ENCODE measurements at places on chromosomes 2 and 18. TPM values are rescaled to one million over a fixed set of nuclear protein-coding genes. Genes with fewer than 3 reads are reported as not detected.

The CASP10 gene
- total RNA-seq, result 1.1 TPM

The PPP1R1C gene
- total RNA-seq, result 0.35 TPM

The AMER3 gene
- not detected for total RNA-seq

The PRSS56 gene
- not detected for total RNA-seq

The MOGAT1 gene
- not detected for total RNA-seq

The PCARE gene
- total RNA-seq, result not detected

- DNase-seq, result no peak
Measured at GRCh38 chr2:34353509-34354113, 754.5 kb upstream of the FAM98A start.

DNA sequence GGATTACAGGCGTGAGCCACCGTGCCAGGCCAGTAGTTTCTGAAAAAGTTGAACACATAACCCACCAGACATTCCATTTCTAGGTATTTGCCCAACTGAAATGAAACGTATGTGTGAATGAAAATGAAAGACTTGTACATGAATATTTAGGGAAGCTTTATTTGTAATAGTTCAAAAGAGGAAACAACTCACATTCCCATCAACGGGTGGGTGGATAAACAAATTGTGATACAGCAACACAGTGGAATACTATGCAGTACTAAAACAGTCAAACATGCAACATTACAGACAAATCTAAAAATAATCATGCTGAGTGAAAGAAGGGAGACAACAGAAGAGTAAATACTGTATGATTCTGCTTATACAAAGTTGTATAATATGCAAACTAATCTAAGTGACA lies 46.8 kb downstream of the TMEM131 start:
- no peak for DNase-seq

GRCh38 chr18:39184176-39184575 lies 1618.6 kb upstream of the CELF4 start:
- no peak for DNase-seq

DNA sequence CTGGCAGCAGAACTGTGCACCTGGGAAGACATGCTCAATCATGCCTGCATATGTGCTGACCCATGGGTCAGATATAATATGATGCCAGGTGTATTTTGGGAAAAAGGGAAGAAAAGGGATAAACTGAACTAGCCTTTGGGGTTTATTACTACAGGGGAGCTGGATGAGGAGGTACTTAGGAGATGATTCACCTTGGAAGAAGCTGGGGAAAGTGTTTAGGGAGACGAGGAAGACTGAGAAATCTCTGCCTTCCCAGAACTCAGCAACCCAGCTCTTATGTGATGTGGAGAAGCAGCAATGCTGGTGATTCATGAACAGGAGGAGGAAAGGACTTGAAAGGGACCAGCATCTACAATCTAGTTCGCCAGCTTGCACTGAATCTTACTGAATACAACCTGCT lies 110.2 kb downstream of the BARD1 start:
- no peak for DNase-seq

DNA sequence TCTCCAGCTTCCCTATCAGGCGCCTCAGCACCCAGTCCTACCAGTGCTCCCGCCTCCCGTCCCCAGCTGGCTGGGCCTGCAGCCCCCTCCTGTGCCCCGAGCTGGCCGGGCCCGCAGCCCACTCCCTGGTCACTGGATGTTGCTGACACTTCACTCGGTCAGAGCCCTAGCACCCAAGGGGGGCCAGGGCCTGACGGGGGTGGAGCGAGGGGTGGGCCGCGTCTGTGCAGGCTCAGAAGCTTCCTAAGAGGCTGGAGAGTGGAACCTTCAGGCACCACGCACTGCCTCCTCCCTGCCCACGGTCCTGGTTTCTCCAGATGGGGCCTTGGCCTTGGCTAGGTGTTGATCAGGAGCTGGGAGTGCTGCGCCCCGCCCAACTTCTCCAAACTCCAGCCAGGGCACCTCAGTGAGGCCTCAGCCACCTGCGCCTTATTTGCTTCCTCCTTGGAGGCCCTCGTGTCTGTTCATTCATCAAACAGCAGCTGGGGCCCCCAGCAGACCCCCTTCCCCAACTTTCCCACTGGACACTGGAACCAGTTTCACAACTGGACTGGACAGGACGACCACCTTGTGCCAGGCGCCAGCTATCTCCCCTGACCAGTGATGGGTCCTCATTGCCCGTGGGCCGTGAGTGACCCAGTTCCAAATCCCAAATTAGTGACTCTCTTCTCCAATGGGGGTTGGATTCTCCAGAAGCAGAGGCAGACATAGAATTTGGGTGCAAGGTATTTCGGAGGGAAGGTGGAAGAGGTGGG lies 16.7 kb downstream of the CAPN10 start:
- DNase-seq, result no peak

DNA sequence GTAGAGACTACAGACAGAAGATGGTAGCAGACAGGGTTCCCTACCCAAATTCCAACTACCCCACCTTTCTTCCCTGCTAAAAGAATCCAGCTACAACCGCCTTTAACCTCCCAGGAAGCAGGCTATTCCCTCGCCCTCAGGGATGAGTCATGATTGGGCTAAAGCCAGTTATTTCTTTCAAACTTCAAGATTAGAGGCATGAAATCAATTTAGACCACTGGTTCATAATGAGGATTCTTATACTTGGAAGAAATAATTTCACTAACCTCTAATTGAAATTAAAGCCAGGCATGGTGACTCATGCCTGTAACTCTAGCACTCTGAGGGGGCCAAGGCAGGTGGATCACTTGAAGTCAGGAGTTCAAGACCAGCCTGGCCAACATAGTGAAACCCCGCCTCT lies 20.0 kb downstream of the TRIP12 start:
- peak; percentile 32 for DNase-seq

DNA sequence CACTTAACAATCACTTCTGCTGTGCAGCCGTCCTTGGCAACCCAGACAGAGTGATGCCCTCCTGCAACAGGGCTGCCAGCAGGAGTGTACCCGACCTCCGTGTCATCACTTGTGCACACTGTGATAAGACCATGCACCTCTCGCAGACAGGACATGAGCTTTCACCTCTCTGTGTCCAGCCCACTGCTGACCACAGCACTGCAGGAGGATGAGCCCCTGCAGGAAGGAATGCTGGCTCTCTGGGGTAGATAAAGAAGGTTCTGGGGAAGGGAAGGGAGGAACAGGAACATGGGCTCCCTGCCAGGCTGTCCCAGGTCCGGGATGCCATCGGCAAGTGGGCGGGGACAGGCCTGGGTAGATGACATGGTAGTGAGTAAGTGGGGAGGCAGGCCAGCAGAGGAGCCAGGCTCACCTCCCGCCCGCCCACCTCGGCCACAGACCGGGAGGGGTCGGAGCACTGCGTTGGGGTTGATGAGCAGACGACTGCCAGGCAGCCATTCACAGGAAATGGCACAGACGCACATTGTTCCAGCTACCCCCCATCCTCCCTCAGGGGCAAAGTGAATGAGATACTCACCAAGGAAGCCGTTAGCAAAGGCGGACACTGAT lies 18.6 kb upstream of the COL6A3 start:
- no peak for DNase-seq

DNA sequence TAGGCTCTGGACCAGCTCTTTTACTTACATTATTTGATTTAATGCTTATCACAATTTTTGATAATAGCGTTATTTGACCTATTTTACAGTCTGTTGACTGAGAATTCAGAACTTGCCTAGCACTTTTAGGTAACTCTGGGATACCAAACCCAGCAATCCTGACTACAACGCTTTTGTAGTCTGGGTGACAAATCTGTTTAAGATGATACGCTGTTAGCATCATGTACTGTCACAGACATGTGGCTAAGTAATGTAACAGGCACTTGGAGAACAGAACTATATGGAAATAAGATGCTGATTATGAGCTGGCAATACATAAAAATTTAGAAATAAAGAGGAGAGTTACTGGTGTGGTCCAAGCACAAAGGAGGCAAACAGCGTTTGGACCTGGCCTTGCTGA lies 130.6 kb downstream of the RBMS1 start:
- DNase-seq, result no peak

DNA sequence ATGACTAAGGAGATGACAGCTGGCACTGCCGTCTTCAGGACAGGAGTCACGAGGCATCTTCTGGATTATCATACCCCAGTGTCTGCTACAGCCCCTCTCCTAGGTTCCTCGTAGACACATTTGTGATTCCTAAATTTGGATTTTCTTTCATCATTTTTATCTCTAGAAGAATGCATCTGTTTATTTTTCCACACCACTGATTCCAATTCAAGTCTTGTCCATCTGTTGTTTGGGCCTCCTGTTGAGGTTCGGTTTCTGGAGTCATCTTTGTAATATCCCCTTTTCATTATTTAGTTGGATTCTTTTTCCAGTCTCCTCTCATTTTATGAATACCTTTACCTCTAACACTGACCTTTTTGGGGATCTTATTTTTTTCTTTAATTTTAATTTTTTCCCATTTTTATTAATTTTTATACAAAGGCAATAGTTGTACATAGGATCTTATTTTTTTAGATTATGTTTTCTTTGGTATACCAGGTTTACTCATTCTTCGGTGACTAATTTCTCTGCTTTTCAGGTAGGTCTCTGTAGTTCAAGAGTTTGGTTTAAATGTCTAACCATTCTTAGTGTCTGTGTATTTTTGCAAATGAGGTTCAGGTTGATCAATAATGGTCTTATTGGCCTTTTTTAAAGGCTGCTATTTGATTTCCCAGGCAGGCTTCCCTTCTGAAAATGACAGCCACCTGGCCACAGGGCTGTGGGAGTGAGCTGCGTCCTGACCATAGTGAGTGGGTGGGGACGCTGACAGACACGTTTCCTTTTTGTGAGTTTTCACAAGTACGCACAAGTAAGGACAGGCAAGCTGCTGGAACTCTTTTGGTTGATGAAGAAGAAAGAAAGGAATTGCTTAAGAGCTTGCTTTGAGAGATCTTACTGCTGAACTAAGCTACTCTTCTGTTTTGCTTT lies 34.5 kb downstream of the FARP2 start:
- DNase-seq, result no peak

DNA sequence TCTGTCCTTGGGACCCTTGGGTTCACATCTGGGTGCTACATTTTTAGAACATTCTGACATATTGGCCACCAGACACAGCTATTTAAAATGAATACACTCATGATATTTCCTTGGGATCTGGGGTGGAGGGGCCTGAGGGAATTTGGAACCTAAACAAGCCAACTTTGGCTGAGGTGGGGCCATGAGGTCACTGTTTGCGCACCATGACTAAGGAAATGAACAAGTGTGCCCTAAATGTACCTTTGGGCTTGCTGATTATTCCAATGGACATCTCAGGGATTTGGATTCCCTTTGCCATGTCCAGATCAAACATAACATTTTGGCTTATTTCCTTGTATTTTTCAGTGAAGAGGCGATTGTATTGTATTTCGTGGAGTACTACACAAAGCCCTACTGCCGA lies 80.5 kb upstream of the SEC11C start:
- DNase-seq, result no peak

DNA sequence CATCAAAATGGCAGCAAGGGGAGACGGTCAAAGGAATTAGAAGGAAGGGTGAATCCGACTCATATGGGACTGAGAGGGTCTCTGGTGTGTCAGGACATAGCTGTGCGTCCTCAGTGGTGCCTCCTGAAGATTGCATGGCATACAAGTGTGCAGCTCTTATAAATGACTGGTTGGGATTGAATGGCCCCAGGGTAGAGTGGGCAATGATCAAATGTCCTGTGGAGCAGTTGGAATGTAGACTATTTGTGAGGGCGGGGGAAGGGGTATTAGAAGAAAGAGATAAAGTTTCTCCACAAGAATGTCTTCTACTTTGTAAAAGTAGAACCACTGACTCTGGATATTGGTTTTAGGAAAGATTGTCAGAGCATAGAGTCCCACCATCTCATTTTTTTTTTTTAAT lies 24.6 kb downstream of the CTLA4 start:
- no peak for DNase-seq

DNA sequence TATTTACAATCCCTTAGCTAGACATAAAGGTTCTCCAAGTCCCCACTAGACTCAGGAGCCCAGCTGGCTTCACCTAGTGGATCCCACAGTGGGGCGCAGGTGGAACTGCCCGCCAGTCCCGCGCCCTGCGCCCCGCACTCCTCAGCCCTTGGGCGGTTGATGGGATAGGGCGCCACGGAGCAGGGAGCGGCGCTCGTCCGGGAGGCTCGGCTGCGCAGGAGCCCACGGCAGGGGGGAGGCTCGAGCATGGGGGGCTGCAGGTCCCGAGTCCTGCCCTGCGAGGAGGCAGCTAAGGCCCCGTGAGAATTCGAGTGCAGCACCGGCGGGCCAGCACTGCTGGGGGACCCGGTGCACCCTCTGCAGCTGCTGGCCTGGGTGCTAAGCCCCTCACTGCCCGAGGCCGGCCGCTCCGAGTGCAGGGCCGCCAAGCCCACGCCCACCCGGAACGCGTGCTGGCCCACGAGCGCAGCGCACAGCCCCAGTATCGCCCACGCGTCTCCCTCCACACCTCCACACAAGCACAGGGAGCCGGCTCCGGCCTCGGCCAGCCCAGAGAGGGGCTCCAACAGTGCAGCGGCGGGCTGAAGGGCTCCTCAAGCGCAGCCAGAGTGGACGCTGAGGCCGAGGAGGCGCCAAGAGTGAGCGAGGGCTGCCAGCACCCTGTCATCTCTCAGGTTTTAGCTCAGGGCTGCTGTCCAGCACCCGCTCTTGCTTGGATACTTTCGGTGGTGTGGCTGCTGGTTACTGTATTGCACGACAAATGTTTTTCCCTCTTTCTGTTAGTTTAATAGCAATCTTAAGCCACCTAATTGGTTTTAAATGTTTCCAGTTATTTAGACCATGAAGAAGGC lies 83.8 kb upstream of the LDLRAD4 start:
- no peak for DNase-seq

- no peak for DNase-seq
Measured at GRCh38 chr2:58099096-58099769, 52.6 kb downstream of the VRK2 start.

- no peak for DNase-seq
Measured at GRCh38 chr2:56128235-56128634, 55.6 kb upstream of the CCDC85A start.

DNA sequence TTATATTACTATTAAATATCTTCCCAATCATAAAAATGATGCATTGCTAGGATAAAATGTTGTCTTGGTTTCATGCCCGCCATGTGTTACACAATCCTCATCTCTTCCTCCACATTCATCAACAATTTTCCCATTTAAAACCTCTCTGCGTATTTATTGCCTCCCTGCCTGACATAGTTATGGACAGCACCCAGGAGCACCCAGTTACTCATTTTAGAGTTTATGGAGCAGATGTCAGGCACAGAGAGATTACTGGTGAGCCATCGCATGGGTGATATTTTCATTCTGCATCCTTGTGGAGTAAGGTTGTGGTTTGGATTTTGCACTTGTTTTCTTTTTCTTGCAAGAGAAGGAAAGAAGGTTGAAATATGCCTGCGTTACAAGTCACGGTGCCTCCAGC lies 116.7 kb upstream of the NPAS2 start:
- DNase-seq, result no peak

- no peak for DNase-seq
Measured at GRCh38 chr2:3670376-3670775, 12.4 kb downstream of the ALLC start.
